ENCODE measurements at places on chromosomes 5 and 9.

DNA sequence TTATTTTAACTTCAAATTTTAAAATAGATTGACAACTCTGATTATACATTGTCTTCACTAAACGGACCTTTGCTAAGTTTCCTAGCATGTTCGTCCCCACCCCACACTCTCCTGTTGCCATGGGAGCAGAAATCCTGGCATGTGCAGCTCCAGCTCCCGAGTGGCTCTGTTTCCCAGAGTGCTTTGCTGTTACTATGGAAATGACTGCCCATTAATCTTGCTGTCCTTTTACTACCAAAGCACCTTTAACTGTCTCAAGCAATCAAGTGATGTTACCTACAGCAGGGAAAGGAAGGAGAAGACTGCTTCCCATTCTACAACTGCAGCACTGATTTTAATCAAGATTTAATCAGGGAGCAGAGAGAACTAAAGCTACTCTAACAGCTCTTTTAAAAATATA, 212.0 kb upstream of the KIF2A start:
- no peak for DNase-seq

DNA sequence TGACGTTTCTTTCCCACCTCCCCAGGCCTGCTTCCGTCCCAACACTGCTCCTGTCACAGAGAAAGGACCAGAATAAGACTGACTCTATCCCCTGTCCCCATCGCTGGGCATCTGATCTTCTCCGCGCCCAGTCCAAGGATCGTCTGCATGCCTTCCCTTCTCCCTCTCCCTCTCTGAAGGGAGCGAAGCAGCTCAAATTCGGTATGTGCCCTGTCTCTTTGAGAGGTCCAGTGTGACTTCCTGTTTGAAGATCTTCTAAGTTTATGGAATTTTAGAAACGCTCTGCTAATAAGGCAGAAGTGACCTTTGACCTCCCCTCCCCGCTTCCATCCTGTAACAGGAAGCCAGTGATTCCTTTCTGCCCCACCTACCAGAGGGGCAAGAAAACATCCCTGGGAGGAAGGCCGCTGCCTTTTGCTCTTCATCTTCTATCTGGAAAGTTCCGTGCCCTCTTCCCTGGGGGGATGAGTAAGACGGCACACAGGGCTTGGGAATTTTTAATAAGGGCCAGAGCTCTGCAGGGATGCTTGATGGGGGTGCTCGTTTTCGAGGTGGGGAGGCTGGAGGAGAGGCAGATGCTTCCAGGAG, 40.7 kb upstream of the RNU6ATAC start:
- DNase-seq, result no peak

- DNase-seq, result no peak
These were observed 24.1 kb downstream of the WWC1 start for GRCh38 chr5:168315416-168316138.

- DNase-seq, result no peak
These were observed 132.1 kb downstream of the HSD17B3 start for GRCh38 chr9:96169901-96170300.

- no peak for DNase-seq
These were observed 21.5 kb downstream of the SECISBP2 start for GRCh38 chr9:89339807-89340206.

DNA sequence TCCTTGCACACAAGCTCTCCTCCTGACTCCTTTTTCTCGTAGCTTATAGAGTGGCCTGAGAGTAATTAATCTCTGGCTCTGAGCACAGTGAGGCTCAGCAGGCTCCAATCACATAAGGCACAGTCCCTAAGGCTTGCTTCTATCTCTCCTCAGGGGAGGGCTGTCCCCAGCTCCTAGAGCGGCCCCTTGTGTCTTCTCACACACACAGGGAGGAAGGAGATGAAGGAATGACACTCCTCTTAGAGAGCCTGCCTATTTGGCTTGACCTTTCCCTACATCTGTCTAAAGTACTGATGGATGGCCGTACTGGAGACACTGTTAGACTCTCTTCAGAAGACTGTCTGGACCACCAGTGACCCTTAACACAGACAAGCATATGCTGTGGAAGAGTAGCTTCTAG, 12.9 kb downstream of the TAS2R1 start:
- DNase-seq, result no peak

DNA sequence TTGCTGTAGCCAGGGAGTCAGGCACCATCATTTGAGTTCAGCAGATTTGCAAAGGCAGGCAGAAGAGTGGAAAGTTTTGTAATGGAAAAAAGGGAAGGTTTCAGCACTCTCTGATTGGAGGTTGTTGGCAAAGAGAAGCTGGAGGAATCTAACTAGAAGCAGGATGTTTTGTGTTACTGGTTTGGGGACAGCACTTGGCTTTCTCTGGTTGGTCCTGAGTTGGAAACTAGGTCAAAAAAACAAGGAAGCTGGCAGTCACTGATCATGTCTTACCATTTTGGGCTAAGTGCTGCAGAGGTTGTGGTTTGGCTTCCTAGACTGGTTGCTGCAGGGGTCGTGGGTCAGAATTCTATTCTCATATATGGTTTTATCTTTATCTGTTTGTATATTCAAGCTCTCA, 189.8 kb downstream of the DRD1 start:
- DNase-seq, result peak; percentile 56

DNA sequence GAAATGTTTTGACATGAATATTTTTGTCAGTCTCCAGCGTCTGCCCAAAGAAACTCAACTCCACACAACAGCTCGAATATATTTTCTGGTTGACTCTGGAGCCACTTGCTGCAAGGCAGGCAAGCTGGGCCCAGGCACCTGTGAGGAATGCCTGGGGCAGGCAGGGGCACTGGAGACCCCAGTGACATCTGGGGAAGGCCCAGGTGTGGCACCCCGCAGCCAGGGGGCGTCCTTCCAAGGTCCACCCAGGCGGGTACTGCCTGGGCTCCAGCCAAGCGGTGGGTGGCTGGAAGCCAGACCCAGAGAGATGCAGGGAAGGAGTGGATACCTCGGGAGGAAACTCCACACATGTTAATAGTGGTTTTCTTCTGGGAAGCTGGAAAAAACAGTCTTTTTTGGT, 125.9 kb downstream of the PHF2 start:
- no peak for DNase-seq

GRCh38 chr5:62284946-62285891, 20.8 kb upstream of the KIF2A start:
- no peak for DNase-seq

DNA sequence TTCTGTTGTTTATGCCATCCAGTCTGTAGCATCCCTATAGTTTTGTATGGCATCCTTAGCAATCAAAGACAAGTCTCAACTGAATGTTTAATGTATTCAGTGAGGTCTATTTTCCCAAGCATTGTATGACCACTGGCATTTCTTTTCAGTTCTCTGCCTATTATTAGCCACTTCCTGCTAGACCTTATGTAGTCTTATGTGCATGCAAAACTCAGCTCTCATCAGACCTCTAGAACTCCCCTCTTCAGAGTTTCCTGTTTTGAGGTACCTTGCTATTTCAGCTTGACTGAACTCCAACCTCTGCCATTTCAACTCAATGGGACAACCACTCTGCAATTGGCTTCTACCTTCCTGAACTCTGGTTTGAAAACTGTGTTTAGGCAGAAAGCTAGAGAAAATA, 113.2 kb downstream of the SLC25A46 start:
- DNase-seq, result no peak

DNA sequence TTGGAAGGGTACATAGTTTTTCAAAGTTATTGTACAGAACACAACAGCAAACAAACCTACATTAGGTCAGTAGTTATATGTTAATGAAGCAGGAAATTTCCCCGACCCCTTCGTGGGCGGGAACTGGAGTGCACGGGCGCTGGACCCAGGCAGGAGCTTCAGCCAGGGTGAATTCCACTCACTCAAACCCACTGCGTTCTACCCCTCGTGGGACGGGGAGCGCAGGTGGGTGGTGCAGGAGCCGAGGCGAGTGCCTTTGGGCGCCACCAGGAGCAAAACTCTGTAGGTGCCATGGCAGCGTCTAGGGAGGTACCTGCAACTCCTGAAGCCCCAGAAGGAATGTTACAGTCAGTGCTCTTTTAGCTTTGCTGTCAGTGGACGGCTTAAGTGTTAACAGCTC, 29.6 kb upstream of the ERAP1 start:
- no peak for DNase-seq

DNA sequence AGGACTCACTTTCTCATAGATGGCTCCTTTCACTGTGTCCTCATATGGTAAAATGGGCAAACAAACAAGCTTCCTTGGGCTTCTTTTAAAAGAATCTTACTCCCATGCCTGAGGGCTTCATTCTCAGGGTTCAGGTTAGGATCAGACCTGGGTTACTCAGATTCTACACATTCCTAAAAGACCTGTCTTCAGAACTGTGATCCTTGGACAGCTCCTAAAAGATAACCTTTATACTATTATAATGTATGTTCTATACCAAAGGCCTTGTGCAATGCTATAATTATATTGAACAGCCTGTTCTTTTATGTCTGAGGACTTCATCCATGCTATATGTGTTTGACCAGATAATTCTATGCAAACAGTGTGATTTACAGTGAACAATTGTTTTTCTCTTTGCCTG, 264.4 kb upstream of the CDH10 start:
- no peak for DNase-seq

- no peak for DNase-seq
These were observed 207.1 kb upstream of the CLINT1 start for GRCh38 chr5:158066076-158066475.

DNA sequence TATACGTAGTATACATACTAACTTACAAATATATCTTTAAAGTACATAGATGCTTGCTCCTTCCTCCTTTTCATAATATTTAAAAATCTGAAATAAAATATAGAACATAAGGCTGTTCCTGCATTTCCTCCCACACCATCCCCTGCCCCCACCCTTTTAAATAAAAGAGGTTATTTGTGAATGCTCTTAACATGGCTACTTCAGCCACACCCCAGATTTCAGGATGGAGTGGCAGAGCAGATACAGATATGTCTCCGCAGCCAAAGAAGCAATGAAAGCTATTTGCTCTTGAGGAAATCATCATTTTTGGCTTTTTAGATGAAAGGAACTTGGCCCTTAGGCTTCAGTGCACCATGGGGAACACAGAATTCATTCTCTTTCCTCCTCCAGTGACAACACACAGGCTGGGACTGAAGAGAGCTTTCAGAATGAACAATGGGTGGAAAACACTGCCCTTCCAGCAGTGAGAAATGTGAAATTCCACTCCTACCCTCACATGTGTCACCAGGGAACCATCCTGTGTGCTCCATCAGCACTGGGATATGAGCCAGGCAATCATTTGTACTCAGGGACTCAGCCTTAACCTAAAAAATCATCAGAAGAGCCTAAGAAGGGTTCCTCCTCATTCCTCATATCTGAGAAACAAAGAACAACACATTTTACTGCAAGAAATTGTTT, 134.3 kb downstream of the PPP2R2B start:
- no peak for DNase-seq

DNA sequence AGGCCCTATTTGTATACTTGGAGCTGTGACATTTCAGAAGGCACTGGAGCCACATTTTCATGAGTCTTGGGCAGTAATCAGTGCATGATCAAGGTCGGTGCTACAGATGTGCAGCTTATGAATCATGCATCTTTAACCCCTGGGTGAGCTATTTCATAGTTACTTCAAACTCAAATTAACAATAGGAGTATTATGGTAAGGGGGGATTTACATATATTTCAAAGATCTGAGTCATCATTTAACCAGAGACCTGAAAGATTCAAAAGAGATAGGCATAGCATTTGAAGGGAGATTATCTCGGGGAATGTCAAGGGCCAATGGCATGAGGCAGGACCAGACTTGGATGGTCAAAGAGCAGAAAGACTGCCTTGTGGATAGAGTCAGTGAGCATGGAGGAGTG, 169.0 kb upstream of the GRIN3A start:
- DNase-seq, result no peak

- DNase-seq, result no peak
These were observed 6.2 kb upstream of the CKMT2 start for GRCh38 chr5:81226949-81227348.

GRCh38 chr5:139186261-139186660, 11.9 kb downstream of the SIL1 start:
- no peak for DNase-seq

GRCh38 chr9:128116104-128117083, 11.1 kb downstream of the PTGES2 start:
- DNase-seq, result no peak

GRCh38 chr5:126448720-126449119, 25.5 kb downstream of the GRAMD2B start:
- DNase-seq, result no peak

GRCh38 chr5:107376546-107377276, 294.0 kb downstream of the EFNA5 start:
- DNase-seq, result peak; percentile 38

DNA sequence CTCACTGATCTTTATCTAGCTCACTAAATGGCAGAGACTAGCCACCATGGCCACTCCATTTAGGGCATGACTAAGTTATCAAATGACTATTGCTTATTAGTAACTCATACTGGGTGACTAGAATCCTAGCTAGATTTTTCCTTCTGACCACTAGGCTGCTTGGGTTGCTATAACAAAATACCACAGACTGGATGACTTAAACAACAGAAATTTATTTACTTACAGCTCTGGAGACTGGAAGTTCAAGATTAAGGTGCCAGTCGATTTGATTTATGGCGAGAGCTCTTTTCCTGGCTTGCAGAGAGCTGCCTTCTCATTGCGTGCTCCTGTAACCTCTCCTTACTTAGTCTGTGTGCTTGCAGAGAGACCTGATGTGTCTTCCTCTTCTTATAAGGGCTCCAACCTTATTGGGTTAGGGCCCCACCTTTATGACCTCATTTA, 55.0 kb upstream of the APC start:
- DNase-seq, result no peak

DNA sequence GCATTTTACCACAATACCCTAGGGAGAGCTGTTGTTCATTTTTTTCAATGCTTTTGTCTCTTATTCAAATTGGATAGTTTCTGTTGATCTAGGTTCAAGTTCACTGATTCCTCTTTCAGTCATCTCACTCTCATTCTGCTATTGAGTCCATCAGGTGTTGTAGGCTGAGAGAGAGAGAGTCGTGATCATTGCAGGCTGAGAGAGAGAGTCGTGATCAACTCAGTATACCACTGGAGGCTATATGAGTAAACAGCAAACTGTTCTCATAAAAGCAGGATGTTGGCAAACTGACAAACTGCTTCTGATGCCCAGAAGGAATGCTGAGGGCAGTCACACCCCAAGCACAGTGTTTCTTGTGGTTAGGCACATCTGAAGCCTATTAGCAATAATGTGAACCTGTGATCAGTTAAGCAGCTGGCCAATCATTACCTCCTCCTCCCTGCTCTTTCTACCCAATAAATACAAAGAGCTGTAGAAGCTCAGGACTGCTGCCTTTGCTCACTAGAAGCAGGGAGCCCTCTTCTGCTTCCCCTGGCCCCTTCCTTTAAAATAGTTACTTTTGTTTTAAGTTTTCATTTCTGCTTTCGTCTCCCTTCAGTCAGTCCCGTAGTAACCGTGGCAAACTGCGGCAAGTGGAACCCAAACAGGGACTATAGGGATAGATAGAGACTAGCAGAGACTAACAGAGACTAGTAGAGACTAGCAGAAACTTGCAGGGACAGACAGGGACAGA, 476.1 kb upstream of the ACO1 start:
- no peak for DNase-seq

All from AG04449 (cell line).